Urinary bladder (tissue), 4 donors: ENCODE measurements at places on chromosomes 4 and X. TPM values are rescaled to one million over a fixed set of nuclear protein-coding genes. Genes with fewer than 3 reads are reported as not detected.

The SSX1 gene
- total RNA-seq, result not detected

GRCh38 chr4:76252271-76252653, 741 bp downstream of the FAM47E start:
- DNase-seq, result no peak

GRCh38 chr4:61301271-61301670, 101.1 kb downstream of the ADGRL3 start:
- no peak for DNase-seq

DNA sequence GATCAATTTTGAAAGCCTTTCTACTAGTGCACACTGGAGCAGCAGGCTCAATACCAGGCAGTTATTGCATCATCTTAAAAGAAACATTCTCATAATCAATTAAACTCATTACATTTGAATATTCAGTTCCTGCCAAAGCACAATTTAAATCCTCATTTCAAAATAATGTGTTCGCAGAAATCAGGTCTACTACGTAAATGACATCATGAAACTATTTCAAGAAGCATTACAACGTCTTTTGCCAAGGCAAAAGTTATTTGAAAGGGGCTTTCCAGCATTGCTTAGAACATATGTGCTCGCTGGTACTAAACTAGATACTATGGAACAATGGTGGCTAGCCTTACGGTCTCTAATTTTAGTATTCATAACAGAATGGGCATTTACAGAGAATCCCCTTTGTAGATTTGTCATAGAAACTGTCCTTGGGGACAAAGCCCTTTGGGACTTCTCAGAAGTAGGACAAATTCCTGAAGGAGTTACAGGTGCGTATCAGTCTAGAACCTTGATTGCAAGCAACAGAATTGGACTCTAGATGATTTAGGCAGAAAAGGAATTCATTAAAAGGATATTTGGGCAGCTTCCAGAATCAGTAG, 27.6 kb upstream of the HUWE1 start:
- DNase-seq, result no peak

GRCh38 chrX:144592036-144592435, 655.3 kb upstream of the SPANXN1 start:
- no peak for DNase-seq

- no peak for DNase-seq
Observed at GRCh38 chr4:86837691-86838503, 11.3 kb downstream of the SLC10A6 start.
